Ascending aorta (tissue), 2 donors: ENCODE measurements at places on chromosomes 13 and 19. TPM values are rescaled to one million over a fixed set of nuclear protein-coding genes. Genes with fewer than 3 reads are reported as not detected.
A peak's percentile ranks its signal among the peaks of the same experiment; 100 is the strongest.

DNA sequence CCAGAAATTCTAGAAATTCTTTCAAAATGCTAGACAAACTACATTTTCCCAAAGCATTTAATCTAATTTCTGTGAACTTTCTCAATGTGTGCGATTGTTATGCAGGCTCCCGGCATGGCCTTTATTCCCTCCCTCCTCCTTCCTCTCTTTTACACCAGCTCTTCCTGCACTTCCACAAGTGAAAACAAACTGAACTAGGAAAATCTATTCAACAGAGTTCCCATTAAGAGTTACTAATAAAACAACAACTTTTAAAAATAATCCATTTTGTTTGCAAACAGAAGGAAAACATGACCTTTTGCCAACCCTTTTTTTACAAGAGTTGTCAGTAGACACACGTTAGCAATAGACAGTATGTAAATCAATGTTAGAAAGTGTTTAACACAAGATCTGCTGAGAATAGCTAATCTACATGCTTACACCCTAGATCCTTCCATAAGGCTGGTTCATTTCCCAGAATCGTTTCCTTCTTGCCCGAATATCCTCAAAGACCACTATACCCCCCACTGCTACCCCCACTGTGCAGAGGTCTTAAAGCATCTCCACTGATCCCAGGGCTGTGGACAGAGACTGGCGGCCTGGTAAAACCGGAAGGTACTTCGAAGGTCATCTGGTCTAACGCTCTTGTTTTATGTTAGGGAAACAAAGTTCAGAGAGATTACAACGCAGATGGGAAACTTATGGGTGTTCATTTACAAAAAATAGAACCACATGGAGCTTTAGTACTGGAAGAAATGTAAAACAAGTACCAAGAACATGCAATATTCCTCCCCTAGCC lies 98.0 kb downstream of the FOXO1 start:
- no peak for DNase-seq

DNA sequence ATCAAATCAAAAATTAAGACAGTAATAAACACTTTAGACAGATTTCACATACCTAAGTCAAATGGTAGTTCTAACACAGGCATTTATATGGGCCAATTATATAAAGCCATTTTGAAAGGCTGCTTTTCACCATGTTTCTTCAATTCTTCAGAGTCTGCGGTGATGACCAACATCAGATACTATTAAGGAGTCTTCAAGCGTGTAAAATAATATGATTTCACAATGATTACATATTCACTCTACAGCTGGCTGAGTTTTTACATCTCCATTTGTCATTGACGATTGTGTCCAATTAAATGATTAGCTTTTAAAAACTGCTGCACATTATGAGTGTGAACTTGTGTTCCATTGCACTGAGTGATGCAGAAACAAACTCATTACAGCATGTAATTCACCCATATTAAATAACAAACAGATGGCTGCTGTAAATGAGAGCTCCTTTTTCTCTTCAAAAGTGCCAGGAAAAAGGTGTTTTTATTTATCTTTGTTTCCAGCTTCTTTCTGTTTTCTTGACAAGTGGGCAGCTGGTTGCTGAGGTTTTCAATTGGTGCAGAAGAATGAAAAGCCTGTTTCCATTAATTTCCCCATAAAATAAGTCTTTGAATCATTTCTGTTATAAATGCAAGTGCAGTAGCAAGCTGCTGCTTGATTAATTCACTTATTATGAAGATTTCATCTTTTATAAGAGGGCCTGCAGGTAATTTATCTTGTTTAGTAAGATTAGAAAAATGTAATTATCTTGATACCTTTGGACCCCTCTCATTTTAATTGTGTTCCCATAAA lies 676.1 kb upstream of the KLHL1 start:
- DNase-seq: no peak

Gene POU2F2
- total RNA-seq: not detected

Gene PSG2
- total RNA-seq: not detected

GRCh38 chr19:43468354-43469159 lies 3.1 kb upstream of the LYPD3 start:
- no peak for DNase-seq

Gene RTBDN
- total RNA-seq: not detected

- no peak for DNase-seq
These were observed 929.4 kb downstream of the UQCRFS1 start for GRCh38 chr19:28283592-28283991.

GRCh38 chr13:46012404-46012803 lies 40.1 kb downstream of the ZC3H13 start:
- no peak for DNase-seq

- no peak for DNase-seq
These were observed 6.8 kb upstream of the KLC3 start for GRCh38 chr19:45333609-45334303.

- DNase-seq: no peak
These were observed 172.9 kb downstream of the UGGT2 start for GRCh38 chr13:95880331-95880730.

Gene GPR4
- 14.0 TPM for total RNA-seq

Gene SYCN
- total RNA-seq: not detected

DNA sequence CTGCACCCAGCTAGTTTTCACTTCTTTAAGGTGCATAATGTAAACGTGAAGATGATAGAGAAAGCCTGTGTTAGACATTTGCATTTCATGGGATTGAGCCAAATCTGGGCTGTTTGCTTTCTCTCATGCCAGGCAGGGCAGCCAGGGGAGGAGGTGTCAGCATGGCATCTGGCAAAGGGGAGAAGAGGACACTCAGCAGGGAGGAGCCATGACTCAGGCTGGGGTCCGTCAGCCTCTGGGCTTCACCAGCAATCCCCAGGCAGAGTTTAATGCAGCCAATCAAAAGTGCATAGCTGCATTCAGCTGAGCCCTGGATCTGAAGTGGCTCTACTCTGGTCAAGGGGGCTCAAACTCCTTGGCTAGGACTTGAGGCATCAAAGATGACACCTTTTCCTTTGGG lies 23.5 kb downstream of the EBPL start:
- no peak for DNase-seq

DNA sequence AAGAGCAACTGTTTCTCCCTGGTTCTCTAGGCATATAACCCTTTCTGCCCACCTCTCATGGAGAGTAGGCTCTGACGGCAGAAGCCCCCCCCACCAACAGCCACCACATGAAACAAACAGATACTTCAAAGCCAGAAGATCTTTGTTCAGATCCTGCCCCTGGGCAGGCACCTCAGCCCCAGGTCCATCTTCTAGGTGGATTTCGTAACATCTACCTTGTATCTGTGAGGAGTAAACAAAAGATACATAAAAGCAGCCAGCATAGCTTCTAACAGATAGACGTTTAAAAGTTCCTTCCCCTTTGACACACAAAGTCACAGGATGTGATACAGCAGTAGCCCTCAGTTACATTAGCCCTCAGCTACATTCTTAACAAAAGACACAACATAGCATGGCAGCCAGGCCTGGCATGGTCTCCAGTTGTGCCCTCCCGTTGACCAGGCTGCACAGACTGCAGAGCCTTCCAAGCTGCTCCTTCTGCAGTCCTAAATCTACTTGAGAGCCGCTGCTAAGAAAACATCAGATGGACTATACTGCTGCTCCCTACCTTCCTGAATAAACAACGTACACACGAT lies 35.4 kb downstream of the BRD4 start:
- no peak for DNase-seq

DNA sequence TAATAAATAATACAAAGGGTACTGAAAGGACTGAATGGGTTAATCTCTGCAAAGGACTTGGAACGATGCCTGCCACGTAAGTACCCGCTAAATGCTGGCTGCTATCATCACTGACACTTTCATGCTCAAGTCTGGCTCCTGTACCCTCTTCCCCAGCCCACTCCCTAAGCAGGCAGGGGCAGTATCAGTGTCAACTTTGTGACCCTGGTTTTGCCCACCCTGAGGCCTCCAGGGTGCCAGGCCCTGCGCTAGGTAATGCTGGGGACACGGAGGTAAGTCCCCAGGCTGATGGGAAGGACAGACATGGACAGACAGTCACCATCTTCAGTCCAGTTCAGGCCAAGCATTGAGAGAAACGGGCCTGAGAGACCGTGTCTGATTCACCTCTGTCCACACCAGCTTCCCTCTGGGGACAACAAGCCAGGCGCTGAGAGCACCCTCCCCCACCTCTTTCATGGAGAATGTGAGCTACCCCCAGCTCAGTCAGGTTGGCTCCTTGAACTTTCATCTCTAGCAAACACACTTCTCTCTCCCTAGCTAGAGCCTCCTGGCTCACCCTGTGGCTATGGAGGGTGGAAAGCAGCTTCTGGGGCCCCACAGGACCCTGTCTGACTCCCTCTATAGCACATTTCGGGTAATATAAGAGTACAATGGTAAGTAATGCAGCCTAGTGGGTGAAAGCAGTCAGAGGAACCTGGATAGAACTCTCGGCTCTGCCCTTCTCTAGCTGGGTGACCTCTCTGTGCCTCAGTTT lies 800 bp downstream of the ETFB start:
- peak; percentile 74 for DNase-seq

Gene B3GNT8
- 3.7 TPM for total RNA-seq

- DNase-seq: no peak
These were observed 46.6 kb upstream of the UBAC2 start for GRCh38 chr13:99154064-99154463.

DNA sequence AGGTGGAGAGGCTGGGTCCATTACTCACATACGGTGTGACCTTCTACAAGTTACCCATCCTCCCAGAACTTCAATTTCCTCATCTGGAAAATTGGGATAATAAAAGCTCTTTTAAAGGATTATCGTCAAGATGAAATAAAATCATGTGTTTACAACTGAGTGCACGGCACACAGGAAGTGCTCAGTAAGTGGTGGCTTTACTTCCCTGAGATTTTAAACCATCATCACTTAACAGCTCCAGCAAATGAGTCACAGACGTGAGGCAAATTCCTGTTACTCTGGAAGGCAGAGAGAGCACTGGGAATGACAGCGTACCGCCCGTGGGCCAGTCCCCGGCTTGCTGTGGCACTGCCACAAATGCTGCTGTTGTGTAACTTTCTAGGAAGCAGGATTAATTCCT lies 64.1 kb downstream of the MRPL57 start:
- DNase-seq: no peak

DNA sequence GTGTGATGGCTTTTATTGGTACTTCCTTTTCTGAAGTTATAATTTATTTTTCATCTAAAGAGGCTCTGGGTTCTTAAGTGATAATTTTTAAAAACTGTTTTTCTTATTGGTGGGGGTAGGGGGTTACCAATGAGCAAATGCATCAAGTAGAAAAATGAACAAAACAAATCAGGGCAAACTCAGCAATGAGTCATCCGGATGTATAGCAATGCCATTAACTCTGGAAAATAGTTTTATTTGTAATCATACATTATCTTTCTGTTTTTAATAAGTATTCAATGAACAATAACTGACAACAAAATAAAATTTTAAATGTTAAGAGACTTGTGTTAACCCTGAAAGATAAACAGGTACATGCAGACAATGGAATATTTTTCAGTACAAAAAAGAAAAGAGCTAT lies 67.6 kb downstream of the UFM1 start:
- no peak for DNase-seq

- no peak for DNase-seq
These were observed 28.1 kb upstream of the MPHOSPH8 start for GRCh38 chr13:19605161-19605955.

DNA sequence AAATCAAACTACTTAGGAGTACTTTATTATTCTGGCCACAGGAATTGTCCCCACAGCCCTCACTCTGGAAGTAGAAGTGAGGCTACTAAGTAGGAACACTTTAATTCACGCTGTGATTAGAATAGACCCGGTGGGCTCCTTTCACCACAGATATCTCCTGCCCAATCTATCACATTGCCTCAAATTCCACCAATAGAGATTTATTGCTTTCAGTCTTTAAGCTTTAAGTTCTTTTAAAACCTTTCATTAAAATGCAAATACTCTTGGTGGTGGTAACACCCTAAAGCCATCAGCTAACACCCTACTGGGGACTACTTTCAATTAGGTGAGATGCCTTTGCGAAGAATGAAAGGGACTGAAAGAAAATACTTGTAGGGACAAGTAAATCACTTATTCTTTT lies 181.9 kb downstream of the DACH1 start:
- DNase-seq: no peak

Gene CKM
- not detected for total RNA-seq

Gene ZIC2
- total RNA-seq: not detected

Gene N4BP2L1
- 27.2 TPM for total RNA-seq

DNA sequence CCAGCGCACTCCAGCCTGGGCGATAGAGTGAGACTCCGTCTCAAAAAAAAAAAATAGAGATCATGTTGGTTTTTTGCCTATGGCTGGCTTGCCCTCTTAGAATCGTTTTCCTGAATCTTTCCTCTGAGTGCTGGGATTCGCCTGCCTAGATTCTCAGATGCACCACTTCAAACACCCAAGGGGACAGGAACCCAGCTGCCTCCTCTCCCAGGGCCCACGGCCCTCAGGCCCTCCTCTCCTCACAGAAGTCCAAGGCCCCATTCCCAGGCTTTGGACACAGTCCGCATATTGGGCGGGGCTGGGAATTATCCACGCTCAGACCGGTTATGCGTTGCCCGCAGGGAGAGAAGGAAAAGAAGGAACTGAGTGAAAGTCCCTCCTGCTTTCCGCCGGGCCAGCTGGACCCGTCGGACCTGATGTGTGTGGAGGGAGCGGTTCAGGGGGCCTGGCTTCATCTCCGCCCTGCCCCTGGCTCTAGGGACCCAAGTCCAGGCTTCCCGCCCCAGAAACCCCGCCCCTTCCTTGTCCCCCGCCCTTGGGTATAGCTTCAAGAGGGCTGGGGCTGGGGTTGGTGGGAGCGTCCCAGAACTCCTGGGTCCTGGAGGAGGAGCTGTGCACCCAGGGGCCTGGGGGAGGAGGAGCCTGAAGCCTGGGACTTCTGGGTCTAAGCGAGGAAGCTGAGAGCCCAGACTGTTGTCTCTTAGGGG lies 5.8 kb downstream of the PPFIA3 start:
- no peak for DNase-seq

DNA sequence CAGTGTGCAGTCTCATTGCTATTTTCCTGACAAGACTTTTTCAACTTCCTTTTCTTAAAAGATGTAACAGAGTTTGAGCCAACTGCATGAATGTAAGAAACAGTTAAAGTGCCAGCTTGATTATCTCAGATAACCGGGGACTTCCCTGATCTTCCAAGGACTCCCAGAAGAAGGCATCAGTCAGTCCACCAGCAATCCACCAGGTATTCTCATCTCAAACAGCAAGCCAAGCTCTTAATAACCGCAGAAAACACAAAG lies 350.1 kb downstream of the LIG4 start:
- DNase-seq: no peak

DNA sequence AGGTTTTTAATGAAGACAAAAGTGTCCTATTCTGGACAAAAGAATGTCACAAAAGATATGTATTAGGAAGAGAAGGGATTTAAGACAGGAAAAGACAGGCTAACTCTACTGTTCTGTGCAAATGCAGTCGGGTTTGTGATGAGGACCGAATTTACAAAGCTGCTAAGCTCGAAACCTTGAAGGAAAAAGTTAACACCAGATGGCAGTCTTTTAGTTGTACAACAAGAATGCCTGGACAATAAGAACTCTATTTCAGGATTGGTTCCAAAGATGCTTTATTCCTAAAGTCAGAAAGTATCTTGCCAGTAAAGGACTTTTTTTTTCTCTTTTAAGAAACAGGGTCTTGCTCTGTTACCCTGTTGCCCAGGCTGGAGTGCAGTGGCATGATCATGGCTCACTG lies 51.1 kb downstream of the HS6ST3 start:
- DNase-seq: no peak

Gene SYDE1
- 104 TPM for total RNA-seq

Gene FLT3
- total RNA-seq: not detected

GRCh38 chr13:46552889-46553520 lies at the start of gene LRCH1:
Gene LRCH1, plus strand, starts transcription at chr13:46553170. Its CDS starts 227 bp downstream, at chr13:46553397.
- peak; percentile 69 for DNase-seq
